ENCODE measurements at places on chromosomes 11 and 22.

DNA sequence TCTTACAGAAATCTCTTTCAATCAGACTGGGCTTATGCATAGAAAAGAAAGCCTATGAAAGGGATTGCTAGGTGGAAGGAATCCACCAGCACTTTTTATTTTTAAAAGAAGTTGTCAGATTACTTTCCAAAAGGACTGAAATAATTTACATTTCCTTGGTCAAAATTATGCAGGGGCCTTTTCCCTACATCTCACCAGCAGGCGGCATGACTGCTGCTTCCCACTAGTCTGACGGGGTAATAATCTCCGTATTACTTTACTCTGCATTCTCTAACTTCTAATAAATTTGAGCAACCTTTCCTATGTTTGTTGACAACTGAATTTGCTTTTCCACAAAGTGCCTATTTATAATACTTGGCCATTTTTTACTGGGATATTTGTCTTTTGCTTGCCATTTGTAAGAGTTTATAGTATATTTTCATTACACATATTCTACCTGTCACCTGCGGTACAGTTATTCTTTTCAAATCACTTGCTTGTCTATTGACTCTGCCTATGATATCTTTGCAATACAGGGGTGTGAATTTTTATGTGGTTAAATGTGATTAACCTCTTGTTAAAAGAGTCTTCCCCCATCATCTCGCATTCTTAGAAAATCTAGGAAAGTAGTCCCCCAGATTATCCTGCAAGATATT is 51.9 kb upstream of the USP47 start:
- no peak for DNase-seq

- no peak for DNase-seq
These were observed 2.6 kb upstream of the PDGFB start for GRCh38 chr22:39247361-39247760.

DNA sequence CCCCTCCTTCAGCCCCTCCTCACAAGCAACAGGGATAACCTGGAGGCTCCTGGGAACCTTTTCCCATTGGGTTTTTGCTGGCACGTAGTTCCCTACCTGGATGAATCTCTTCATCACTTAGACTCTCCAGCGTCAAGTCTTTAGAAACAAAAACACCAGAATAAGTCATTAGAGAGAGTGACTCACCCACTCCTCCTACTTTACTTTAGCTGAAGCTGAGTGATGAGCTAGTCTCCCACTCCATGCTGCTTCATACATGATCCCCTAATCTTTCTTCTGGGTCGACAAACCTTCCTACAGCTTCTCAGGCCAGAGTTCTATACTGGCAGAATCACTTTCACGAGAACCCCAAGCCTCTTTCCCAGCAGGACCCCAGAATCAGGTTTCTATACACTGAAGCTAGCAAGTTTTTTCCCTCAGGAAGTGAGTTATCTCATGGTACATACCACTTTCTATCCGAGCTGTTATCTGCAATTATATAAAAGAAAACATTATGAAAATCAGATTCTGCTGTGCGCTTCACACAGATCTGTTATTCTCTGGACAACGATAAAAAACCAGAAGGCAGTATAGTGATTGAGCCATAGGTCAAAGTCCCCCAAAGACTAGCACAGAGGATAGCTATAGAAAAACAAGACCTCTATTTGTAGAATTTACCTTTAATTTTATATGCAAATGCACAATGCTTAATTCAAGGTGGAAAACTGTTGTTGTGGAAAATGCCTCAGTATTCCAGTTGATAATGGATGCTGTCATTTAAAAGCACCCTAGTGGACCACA is 18.7 kb downstream of the DRICH1 start:
- no peak for DNase-seq

DNA sequence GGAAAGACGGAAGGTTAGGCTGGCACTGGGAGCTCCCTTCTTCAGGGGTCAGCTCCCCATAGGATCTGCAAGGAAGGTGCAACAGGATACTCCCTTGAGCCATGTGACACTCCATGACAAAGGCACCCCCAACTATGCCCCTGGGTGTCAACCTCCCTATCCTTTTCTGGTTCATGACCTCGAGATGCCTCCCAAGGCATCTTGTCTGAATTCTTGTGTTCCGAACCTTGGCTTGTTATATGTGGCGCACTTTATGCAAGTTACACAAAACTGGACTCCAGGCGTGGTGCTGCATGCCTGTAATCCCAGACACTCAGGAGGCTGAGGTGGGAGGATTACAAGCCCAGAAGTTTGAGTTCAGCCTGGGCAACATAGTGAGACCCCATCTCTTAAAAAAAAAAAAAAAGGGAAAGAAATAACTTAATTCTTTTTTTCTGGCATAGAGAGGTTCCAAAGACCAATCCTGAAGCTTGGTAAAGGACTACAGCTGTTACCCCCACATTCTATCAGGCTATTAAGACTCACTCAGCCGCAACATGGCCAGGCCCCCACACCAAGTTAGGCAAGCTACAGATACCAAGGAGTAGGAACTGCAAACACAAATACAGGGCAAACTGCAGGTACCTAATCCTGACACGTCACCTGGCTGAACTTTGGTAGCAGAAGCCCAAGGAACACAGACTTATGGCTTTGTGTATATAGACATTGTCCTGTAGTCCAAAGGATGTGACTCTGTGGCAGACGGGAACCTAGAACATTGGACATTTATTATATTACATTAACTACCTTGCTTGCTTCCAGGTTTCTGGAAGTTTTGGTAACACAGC is 1.4 kb downstream of the C11orf24 start:
- DNase-seq: no peak

GRCh38 chr11:35144136-35144741 is 5.3 kb downstream of the CD44 start:
- peak; percentile 49 for DNase-seq

DNA sequence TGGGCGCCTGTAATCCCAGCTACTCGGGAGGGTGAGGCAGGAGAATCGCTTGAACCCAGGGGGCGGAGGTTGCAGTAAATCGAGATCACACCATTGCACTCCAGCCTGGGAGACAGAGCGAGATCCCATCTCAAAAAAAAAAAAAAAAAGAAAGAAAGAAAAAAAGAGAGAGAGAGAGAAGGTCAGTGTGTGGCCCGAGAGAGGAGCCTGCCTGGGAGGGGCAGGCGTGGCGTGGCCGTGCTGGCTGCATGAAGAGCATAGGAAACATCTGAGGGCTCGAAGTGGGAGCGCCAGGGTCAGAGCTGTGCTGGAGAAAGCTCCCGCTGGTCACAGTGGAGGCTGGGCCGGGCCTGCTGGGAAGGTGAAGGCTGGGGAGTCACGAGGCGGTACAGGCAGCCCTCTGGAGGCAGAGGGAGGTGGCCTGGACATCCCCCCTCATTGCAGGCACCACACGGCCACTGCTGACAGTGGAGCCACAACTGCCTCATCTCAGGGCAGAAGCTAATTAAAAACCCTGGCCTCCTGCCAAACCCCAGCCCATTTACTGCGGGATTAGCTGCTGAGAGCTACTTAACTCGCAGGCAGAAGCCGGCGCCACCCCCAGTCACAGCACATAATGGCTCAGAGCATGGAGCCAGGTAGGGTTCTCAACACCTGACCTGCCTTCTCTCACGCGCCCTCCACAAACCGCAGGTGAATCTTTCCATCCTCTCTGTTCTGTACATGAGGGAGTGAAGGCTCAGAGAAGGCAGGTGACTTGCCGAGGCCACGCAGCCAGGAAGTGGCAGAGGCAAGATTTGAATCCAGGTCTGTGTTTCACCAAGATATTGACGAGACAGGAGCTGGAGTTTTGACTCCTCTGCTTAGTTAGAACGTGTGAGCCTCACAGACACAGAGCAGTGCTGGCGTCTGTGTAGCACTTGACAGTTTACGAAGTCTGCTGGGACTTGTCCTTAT is 32.6 kb downstream of the NFAM1 start:
- no peak for DNase-seq

DNA sequence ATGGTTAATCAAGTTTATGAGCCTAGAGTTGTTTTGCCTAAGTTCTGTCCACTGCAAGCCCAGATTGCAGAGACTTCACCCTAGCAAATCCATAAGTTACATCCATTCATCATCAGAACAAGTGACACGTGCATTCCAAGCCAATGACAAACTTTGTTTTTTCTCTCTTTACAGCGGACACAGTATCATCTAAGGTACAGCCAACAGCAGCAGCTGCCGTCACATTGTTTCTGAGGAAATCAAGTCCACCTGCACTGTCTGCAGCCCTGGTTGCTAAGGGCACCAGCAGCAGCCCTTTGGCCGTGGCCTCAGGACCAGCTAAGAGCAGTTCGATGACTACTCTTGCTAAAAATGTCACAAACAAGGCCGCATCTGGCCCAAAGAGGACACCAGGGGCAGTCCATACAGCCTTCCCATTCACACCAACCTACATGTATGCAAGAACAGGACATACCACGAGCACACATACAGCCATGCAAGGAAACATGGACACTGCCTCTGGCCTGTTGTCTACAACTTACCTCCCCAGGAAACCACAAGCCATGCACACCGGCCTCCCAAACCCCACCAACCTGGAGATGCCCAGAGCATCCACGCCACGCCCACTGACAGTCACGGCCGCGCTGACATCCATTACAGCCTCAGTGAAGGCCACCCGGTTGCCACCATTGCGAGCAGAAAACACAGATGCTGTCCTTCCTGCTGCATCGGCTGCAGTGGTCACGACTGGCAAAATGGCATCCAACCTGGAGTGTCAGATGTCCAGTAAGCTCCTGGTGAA is 155.8 kb downstream of the C11orf91 start:
- no peak for DNase-seq

GRCh38 chr11:4962816-4963215 is 7.3 kb upstream of the OR51A2 start:
- no peak for DNase-seq

DNA sequence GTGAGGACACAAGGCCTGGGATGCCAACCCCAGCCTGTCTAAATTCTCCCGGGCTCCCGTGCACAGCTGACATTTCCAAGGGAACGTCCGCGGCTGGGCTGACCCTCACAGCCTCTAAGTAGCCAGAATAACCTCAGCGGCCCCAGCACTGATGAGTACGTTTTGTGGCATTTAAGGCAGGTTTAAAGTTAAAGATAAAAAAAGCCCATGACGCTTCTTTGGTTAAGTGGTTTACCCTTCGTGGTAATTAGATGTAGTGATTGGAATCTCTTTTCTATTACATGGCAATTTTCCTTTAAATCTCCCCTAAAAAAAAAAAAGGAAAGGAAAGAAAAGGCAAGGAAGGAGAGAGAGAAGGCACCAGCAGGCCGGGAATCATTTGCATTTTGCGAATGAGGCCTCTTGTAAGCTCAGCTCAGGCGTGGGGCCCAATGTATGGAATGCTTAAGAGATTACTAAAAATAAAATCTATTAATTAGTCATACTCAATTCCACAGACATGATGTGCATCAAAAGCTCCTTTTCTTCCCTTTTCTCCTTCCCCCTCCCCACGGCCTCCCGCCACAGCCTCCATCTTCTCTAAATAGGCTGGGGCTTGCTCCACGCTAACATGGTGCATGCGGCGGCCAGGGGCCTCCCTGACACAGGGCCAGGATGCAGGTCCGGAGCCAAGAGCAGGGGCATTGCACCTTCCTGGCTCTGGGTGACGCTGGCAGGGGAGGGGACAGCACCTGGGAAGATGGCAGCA is 44.1 kb downstream of the MACROD1 start:
- DNase-seq: no peak

GRCh38 chr11:96221244-96222070 is 121.5 kb downstream of the MAML2 start:
- DNase-seq: no peak

DNA sequence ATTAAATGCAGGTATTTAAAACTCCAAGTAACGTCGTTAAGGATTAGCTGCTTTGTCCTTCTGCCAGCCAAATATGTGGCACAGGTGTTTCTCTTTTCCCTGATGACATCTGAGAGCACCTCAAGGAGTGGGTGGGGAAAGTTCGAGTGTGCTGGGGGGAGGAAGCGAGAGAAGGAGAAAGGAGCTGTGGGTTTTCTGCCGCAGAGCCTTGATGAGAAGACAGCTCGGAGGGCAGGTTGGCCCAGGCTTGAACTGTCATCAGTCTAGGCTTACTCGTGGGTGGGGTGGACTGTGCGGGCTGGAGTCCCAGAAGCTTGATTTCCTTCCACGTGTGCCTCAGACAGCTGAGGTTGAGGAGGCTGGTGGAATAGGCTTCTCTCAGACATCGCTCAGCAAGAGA is 15.2 kb upstream of the SORL1-AS1 start:
- peak; percentile 83 for DNase-seq

DNA sequence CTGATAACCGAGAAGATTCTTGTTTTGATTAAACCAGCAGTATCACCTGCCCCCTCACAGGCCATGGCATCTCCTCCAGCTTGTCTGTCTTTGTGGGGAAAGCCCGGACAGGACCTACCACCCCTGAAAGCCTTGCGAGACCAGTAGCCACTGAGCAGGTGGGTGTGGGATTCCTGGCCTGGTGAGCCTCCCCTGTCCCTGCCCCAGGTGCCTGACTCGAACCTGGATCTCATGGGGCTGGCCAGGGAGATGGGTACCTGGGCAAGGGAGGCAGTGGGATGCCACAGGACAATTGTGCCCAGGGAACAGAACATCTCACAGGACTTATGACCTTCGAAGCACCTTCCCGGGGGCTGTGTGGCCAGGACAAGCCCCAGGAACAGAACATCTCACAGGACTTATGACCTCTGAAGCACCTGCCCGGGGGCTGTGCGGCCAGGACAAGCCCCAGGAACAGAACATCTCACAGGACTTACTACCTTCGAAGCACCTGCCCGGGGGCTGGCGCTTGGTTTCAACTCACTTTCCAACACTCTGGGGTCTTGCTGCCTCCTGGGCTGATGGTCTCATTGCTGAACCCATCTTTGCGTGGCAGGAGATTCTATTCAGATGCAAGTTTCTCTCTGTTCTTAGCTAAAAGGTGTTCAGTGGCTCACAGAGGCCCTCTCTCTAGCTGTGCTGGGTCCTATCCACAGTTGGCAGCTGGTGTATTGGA is 854.5 kb downstream of the BRD1 start:
- no peak for DNase-seq

DNA sequence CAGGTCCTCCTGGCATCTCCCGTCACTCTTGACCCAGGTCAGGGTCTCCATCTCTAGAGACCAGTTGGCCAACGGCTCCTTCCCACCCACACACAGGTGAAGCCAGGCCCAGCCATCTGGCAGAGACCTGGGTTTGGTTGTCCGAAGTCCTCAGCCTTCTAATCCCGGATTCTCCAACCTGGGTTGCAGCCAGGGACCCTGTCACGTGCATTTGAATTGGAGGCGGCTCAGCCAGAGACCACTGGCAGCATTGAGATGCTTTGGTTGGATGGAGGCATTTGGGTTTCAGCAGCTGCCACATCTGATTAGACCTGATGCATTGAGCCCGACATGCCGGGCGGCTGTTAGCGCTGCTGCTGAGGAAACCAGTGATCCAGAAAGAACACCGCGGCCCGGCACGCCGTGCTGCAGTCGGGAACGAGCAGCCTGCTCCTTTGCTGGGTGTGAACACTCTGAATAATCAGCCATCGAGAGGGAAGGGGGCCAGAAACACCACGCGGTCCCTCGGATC is 163.2 kb downstream of the BRD1 start:
- DNase-seq: no peak

DNA sequence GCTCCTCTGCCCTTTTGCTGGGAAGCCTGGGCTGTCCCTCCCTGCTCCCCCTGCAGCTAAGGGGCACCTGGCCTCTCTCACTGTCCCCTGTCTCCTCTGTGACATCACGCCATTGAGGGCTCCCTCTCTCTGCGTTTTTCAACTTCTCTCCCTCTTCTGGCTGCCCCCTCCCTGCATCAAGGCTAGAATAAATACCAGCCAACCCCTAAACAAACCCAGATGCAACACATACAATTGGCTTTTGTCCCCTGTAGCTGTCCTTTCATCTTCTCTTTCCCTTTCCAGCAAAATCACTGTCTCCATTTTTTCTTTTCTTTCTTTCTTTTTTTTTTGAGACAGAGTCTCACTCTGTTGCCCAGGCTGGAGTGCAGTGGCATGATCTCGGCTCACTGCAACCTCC is 3.3 kb upstream of the MIEF1 start:
- no peak for DNase-seq

GRCh38 chr11:103683576-103683975 is 352.9 kb upstream of the DDI1 start:
- no peak for DNase-seq

All from stimulated activated naive CD4-positive, alpha-beta T cell treated with Interleukin-2 at 50 U/mL for 16 hours (primary cell).